ENCODE measurements at places on chromosomes 1 and 21.

DNA sequence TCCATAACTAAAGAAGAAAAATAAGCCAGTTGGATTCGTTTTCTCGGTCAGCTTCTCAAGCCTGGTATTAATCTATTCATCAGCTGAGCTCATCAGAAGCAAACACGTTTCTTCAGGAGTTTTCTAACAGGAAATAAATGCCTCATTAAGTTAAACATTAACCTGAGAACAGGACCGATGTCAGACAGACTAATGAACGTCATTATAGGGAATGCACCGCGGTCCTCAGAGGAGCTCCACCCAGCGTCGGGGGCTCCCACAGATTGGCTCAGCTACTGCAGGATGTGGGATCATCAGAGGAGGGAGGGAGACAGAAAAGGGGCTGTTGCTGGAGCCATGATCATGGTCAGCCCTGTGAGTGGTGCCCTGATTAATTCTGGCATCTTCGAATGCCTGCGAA is 615.4 kb downstream of the PTPRU start:
- DNase-seq, result no peak

DNA sequence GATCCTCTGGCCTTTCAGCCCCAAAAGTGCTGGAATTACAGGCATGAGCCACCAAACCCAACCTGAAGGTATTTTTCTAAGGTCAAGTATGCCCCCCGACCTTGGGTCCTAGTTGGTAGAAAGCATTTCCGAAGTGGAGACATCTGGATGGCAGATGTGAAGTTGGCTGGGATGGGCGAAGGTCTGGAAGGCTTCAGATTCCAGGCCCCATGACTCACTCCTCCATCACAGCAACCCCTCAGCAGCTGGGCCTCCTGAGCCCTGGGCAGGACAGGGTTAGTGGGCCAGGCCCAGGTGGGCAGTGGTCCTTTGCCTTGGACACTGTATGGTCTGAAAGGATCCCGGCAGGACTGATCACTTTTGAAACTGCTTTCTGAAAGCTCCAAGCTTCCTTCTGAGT is 23.3 kb downstream of the NAV1 start:
- DNase-seq, result no peak

DNA sequence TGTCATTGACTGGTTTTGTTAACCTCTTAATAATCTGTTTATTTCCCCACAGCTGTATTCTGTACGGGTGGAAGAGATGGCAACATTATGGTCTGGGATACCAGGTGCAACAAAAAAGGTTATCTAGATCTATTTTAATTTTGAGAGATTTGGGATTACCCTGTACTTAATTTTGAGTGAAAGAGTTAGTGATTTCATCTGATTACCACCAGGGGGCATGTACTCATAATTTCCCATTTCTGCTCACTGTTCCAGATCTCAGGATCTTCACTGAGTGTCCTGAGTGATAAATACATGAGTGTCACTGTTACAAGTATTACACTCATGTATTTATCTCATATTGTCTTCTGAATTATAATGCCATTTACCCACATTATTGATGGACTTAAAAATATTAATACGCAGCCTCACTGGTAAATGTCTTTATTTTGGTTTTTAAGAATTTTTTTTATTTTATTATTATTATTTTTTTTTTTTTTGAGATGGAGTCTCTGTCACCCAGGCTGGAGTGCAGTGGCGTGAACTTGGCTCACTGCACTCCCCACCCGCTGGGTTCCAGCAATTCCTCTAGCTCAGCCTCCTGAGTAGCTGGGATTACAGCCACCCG is 27.4 kb downstream of the DTL start:
- DNase-seq, result peak; percentile 44

DNA sequence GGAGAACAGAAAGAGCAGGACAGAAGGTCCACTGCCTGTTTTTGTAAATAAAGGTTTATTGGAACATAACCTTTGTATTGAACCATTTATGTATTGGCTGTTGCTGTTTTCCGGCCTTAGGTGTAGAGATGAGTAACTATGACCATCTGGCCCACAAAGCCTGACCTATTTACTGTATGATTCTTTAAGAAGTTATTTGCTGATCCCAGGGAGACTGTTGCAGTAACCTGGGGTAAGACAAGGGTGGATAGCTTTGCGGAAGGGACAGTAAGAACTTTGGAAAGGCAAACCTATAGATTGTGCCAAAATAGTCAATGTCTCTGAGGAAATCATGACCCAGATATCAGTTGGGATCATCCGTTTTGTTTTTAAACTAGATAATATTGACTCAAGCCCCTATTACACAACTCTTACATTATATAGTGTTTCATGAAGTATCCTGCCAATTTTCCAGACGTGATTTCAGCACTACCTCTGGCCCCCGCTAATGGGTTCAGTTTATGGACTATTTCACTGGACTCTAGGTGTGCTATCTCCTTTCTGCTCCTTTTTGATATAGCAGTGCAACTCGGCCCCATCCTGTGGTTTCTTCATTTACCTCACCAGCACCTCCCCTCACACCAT is 20.8 kb upstream of the TLCD4 start:
- no peak for DNase-seq

DNA sequence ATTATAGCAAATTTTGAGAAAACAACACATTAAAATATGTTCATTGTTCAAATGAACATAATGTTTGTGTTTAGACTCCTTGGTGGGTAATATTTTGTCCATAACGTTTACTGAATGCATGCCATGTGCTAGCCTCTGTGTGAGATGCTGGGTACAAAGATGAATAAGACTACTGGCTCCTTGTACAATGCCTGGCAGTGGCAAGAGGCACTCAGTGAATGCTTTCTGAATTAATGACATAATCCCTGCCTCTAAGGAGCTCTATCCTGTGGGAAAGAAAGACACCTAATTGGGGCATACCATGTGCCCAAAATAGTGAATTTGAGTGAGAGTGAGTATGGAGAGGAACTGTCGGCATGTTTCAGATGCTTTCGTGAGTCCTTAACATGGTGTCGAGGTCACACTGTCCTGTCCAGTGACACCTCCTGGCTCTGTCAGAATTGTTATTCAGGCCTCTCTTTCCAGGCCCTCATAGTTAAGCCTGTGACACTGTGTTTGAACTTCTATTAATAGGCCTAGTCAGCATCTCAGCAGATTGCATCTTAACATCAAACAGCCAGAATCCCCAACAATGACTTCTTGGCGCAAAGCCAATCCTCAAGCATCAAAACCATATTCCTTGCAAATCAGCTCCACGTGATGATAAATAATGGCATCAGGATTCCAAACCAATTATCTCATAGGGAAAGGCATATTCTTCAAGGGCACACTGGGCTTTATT is 32.8 kb upstream of the S1PR1 start:
- no peak for DNase-seq

Data from hippocampal formation (tissue), 2 donors.